GM12864 (cell line): ENCODE measurements at places on chromosomes 6 and 20.
A peak's percentile ranks its signal among the peaks of the same experiment; 100 is the strongest.

- no peak for DNase-seq
These were observed 19.2 kb downstream of the JAG1 start for GRCh38 chr20:10654630-10655029.

DNA sequence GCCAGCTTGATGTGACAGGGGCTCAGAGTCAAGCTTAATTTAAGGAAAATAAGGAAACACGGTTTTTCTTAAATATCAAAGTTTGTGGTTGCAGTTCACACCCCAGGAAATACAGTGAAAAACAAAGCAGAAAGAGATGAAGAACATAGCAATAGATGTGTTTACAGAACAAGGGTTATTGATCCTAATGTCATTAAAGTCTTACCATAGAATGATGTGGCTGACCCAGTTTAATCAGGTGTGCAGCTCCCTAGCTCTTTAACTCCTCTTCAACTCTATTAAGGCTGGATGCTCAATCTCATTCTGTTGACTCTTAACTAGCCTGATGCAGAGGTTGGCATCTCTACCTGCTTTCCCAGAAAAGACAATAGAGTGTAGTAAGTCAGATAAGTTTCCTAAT is 7.5 kb upstream of the GTF3C6 start:
- no peak for DNase-seq

GRCh38 chr20:62516338-62516737 is 40.5 kb upstream of the GATA5 start:
- no peak for DNase-seq

DNA sequence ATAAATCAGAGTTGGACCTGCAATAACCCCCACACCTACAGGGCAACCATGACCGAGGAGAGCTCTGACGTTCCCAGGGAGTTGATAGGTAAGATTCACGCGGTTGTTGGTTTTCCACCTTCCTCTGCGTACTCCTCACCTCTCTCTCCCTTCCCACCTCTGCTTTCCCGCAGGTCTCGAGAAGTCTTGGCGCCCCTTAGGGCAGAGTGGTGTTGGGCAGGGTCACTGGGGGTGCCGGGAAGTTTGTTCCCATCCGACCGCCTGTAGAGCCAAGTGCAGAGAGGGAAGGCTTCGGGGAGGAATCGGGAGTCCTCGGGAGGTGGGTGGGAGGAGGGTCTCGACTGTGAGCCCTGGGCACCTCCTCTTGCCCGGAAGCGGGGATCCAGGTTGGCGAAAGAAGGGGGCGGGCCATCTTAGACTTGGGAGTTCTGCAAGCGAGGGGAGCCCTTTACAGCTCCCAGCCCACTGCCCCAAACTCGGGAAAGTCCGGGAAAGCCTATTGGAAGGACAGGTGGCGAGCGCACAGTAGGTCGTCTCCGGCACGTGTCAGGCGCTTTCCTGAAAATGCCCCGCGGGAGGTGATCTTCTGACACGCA is 672 bp downstream of the CARMIL1 start:
- no peak for DNase-seq

- DNase-seq = no peak
These were observed 39.2 kb upstream of the ZNF831 start for GRCh38 chr20:59124296-59125029.

- DNase-seq = peak; percentile 93
These were observed at the start of gene MCUR1 for GRCh38 chr6:13814176-13814937. MCUR1 (minus strand) TSS chr6:13814557; CDS start chr6:13814429, 128 bp downstream.

DNA sequence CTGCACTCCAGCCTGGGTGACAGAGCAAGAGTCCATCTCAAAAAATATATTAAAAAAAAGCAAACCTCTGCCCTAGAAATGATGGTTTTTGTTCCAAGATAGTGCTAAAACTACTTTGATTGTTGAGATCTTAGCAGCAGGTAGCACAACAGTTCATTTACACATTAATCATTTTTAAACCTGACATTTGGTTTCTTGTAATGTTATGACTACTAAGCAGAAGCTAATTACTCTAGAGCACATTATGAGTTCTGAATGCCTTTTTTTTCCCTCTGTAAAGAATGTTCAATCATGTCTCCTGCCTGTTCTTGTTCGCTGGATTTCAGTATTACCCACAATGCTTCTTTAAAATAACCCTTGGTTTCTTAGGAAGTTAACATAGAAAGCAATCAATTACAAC is 24.7 kb upstream of the PHF3 start:
- DNase-seq = no peak

GRCh38 chr6:138307816-138308730 is 69.6 kb upstream of the SMIM28 start:
- DNase-seq = no peak

DNA sequence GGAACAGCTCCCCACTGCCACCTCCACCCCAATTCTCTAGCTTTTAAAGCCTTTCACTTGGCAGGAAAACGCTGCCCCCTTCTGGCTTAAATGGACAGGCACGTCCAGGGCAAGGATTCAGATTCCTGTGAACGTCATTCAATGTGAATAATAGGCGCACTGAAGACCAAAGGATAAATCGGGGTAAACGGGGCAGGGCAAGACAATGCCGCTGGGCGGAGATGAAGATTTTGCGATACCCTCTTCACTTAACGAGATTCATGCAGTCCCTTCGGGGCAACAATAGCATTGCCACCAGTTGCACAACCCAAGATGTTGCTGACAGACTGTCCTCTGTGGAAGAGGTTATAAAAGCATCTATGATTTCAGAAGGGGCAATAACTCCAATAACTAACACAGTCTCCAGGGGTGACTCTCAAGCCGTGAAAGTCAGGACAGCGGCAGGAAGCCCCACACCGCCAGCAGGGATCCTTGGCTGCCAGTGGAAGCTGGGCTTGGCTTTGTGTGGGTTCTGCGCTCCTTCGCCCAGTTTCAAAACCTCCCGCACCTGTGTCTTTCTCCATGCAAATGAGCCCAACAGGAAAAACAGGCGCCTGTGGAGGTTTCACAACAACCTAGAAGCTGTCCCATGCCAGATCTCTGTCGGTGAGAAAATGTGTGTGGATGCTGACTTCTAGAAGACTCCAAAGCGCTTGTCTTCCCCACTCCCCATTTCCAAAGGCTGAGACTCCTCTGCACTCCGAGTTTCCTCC is 291.8 kb downstream of the BMP7 start:
- DNase-seq = no peak

DNA sequence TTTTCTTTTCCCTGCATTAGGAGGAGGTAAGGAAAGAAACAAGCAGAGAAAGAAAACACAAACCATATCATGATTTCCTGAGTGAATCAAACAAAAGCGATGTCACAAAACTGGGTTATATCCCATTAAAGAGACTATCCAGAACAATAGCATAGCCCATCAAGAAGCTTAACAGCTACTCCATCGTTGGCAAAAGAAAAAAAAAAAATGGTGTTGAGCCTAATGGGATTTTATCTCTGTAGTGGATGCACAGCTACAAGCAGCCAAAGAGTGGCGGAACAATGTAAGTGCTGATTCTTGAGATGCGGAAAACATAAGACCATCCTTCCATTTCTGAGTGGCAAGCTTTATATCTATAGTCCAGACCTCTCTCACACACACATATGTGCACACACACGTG is 106.2 kb upstream of the NRSN1 start:
- no peak for DNase-seq

DNA sequence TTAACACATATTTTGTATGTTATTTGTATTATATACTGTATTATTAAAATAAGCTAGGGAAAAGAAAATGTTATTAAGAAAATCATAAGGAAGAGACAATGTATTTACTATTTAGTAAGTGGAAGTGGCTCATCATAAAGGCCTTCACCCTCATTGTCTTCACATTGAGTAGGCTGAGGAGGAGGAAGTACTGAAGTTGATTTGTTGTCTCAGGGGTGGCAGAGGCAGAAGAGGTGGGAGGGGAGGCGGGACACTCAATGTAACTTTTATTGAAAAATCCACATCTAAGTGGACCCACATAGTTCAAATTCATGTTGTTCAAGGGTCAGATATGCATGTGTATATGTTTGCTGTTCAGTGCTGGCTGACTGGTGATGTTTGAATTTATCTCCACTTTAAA is 210.2 kb upstream of the CITED2 start:
- DNase-seq = no peak

DNA sequence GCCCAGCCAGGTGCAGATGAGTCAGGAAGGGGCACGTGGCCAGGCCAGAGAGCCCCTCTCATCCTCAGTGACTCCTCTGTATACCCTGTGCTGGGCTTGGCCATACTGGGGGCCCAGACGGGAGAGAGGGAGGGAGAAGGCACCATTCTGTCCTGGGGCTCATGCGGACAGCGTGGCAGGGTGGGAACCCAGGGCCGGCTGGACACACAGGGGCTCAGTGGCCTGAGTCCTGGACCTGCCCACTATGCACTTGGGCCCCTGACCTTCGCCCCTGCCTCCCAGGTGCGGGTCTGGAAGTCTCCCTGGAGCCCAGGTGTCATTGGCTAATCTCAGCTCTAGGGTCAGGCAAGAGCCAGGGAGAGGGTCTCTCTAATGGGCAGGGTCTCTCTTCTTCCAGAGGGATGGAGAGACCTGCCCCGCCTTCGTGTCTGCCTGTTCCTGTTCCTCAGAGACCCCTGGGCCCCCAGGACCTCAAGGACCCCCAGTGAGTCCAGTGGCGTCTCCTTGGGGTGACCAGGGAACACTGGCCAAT is 27.7 kb downstream of the COL20A1 start:
- DNase-seq = no peak
